Epithelial cell of prostate (primary cell): ENCODE measurements at places on chromosomes 2 and 18.

DNA sequence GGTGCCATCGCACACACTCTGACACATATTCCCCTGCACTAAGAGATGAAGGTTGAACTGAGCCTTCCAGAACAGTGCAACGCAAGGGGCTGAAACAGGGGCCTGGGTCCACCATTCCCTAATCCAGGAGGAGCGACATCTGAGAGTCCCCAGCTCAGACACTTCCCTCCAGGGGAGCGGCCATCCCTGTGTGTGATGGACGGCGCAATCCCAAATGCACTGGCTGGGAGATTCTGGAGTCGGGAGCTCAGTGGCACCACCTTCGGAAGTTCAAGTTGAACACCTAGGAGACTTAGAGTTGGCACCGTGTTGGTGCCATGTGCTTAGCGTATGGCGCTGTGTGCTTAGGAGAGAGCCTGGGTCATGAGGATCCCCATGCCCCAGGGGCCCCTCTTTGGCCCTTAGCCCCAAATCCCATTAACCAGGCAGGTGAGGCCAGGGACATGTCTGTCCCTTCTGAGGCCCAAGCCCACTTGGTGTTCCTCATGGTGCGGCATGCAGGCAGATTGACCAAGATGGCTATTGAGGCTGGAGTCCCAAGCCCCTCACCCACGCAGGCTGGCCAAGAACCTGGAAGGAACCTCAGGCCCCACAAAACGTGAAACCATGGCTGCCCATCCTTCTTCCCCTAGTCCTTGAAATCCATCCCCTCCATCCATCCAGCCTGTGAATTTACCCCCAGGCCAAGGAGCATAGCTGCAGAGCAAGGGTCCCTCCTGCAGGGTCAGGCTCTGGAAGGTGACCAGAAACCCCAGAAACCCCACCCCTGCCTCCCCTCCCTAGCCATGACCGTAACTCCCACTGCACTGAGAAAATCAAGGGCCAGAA, 114.1 kb upstream of the OTOS start:
- no peak for DNase-seq

- DNase-seq, result no peak
These were observed 195.5 kb downstream of the L3MBTL4 start for GRCh38 chr18:6219116-6219717.

GRCh38 chr2:232890896-232891601, 21.0 kb downstream of the SNORC start:
- DNase-seq, result peak; percentile 16

DNA sequence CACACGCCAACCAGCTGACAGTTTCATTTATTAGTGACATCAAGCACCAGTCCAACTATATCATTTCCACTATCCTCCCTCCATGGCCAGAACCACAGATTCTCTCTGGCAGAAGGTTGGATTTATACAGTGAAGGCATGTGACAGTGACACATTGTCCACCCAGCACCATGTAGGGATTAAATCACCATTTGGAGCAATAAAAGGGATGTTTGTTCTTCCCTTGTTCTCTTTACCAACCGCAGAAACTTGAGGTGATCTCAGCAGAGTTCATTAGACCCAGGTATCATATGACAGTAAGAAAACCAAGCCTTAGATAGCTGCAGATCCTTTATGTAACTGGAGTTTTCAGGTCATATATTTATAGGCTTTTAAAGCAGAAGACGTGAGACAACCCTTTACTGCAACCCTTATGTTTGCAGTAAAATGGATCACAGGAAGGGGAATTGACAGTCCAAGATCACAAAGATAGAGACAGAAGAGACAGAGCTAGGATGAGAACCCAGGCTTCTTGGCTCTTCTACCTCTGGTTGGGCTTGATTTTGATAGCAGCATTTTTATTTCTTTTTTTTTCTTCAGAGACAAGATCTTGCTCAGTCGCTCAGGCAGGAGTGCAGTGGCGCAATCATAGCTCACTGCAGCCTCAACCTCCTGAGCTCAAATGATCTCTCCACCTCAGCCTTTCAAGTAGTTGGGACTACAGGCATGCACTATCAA, 80.1 kb downstream of the XDH start:
- DNase-seq, result peak; percentile 49

DNA sequence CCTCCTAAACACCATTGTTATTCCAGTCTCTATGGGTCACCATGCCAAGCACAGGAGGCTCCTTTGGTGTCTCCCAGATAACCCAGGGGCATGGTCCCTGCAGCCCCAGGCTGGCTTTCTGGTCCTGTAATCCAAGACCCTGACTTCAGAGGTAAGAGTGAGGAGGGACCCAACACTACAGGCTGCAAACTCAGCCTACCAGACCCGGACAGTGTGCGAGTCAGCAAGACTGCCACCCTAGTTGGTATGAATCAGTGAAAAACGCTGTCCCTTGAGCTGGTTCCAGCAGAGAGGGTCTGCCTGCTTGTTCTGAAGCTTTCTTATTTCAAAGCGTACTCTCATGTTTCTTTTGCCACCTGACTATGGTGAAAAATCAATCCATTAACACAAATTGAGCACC, 47.6 kb upstream of the ZFP36L2 start:
- no peak for DNase-seq

DNA sequence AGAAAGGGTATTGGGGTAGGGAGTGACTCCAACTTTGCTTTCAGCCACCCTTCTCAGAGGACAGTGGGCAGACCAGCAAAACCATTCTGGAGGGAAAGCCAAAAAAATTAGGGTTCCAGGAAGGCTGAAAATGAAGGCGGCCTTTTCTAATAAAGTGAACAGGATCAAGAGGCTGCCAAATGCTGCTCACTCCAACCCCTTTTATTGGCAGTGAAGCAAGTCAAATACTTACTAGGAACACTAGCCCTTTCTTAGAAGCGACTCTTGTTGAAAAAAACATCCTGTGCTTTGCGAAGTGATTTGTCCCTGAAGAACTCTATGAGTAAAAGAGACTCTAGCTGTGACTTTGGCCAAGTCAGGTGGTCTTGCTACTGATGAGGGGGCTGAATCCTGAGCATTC, 83.6 kb upstream of the CYP1B1 start:
- no peak for DNase-seq

- peak; percentile 5 for DNase-seq
These were observed 255.3 kb downstream of the VAPA start for GRCh38 chr18:10169064-10169562.

GRCh38 chr2:150282357-150282756, 205.1 kb downstream of the RND3 start:
- no peak for DNase-seq

DNA sequence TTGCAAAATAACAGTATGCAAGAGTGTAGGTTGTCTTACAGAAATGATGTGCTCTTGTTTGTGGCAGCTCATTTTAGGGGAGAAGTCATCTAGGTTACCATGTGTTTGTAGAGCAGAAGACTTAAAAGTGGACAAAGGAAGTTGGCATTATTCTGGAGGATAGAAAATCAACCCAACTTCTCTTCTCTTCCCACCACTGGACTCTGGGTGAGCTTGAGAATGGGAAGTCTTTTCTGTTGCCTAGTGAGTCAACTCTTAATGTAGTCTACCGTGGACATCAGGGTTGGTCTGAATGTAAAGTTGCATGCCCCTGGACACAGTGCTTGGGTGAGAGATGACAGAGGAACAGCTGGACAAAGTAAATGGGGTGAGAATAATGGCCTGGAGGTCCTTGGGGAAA, 98.3 kb downstream of the FMNL2 start:
- no peak for DNase-seq

DNA sequence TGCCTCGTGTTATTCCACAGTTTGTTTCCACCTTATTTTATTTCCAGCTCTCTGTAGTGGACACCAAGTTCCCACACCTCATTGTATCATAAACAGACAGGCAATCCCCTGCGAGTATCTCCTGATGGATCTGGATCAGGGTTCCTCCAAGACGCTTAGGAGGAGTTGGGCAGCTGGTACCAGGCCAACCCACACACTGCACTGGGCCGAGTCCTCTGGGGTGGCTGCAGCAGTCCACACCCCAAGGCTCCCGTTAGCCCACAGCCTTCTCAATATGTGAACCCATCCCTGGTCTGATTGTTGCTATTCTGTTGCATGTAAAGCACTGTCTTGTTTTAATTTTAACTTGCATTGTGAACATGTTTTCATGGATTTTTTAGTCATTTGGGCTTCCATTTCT, 178.8 kb upstream of the RAB6C start:
- DNase-seq, result no peak

DNA sequence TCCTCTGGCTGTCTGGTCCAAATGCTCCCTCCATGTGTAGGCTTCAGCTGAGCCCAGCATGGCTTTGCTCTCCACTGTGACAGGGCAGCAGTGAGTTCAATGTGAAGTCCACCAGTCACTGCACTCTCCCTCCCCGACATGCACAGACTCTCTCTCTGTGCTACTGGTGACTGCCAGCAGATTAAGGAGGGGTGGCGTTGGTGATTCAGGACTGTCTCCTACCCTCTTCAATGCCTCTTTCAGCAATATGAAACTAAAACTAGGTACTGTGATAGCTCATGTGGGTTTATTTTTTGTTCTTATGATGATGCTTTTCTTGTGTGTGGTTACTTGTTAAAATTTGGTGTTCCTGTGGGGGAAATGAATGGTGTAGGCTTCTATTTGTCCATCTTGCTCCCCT, 201.0 kb upstream of the RBMS1 start:
- no peak for DNase-seq

GRCh38 chr2:188725746-188726360, 248.3 kb upstream of the COL3A1 start:
- no peak for DNase-seq

DNA sequence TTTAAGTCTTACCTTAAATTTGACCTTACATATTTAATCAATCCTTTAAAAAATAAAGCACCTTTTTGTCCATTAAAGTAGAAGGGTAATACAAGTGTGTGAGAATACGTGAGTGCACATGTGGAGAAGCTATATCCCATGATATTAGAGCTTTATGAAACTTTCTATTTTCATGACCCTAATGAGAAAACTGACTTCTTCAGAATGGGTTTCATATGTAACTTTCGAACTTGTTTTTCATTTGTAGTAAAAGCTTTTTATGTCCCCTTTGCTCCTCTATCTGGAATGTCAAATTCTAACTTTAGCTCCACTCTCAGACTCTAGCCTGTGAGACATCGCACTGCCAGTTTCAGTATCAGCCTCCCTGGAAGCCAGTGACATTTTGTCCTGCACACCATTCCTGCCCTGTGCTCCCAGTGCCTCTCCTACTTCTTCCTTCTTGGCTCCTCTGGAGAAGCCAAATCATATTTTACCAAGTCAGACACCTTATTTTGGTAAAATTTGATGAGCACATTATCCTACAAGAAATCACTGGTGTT, 42.0 kb downstream of the MAPRE2 start:
- DNase-seq, result no peak

GRCh38 chr2:204030322-204030721, 93.8 kb downstream of the ICOS start:
- DNase-seq, result no peak

- DNase-seq, result no peak
These were observed 136.5 kb downstream of the COPS8 start for GRCh38 chr2:237222178-237222577.

DNA sequence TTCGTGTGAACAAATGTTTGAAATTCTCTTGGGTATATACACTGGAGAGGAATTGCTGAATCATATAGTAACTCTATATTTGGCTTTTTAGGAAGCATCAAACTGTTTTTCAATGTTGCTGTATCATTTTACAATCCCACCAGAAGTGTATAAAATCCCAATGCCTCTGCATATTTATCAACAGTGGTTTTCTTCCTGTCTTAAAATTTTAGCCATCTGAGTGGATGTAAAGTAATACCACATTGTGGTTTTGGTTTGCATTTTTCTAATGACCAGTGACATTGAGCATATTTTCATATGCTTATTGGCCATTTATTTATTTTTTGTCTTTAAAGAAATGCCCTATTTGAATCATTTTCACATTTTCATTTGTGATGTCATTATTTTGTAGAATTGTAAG, 22.8 kb upstream of the LRP1B start:
- DNase-seq, result no peak

- peak; percentile 6 for DNase-seq
These were observed 761.6 kb downstream of the DSC3 start for GRCh38 chr18:30280861-30281470.

GRCh38 chr18:47420130-47420529, 168.7 kb upstream of the SKOR2 start:
- no peak for DNase-seq

DNA sequence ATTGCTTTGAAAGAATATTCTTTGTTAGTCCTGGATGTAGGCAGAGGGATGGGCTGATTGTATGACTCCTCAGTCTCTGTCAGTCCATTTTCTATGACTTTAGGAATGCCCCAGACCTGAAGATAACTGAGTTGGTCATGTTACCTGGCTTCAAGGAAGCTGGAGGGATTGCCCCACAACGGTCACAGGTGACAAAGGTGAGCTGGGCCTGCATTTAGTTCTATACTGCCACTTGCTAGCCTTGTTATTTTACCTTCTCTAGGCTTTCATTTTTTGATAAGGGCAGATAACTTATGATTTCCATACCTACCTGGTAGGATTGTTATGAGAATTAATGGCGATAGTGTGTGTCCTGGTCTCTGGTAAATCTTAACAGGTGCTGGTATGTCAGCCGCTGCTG, 260.1 kb downstream of the PRKCE start:
- DNase-seq, result no peak

DNA sequence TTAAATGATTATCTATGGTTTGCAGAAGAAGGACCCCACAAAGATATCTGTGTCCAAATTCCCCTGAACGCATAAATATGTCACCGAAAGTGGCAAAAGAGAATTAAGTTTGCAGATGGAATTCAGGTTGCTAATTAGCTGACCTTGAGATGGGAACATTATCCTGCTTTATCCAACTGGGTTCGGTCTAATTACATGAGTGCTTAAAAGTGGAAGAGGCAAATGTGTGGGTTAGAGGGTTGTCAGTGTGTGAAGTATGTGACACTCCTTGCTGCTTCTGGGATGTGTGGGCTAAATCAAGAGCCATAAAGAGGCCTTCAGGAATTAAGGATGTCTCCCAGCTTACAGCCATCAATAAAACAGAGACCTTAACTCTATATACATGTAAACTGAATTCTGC, 53.5 kb downstream of the CDH19 start:
- DNase-seq, result no peak

GRCh38 chr2:201403880-201404279, 46.7 kb upstream of the FLACC1 start:
- DNase-seq, result peak; percentile 12

DNA sequence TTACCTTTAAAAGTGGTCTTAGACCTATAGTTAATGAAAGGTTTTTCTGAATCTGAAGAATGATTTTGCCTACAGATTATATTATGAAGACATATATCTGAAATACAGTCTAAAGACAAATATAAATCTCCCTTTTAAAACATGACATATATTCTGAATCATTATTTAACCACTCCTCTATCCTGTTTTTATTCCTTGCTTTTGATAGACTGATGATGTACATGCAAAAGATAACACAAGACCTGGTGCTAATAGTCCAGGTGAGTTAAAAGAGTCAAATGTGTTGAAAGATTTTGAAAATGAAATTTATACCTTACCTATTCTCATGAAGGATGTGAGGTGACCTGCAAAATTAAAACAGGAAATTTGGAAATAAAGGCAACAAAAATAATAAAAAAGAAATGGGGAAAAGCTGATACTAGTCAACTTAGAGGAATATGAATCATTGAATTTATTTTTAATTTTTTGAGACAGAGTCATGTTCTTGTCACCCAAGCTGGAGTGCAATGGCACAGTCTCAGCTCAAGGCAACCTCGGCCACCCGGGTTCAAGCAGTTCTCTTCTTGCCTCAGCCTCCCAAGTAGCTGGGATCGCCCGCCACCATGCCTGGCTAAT, 29.3 kb downstream of the DDX1 start:
- DNase-seq, result no peak

- no peak for DNase-seq
These were observed 25.4 kb downstream of the VPS54 start for GRCh38 chr2:63993871-63994270.

- DNase-seq, result no peak
These were observed 147.1 kb downstream of the SH3BP4 start for GRCh38 chr2:235098736-235099494.

GRCh38 chr18:61322265-61322873, 10.9 kb upstream of the CDH20 start:
- no peak for DNase-seq
